ENCODE measurements at places on chromosomes 6 and 20. TPM values are rescaled to one million over a fixed set of nuclear protein-coding genes. Genes with fewer than 3 reads are reported as not detected.

The TULP4 gene
- total RNA-seq: 92.9 TPM

The TCP11 gene
- total RNA-seq: 0.24 TPM

DNA sequence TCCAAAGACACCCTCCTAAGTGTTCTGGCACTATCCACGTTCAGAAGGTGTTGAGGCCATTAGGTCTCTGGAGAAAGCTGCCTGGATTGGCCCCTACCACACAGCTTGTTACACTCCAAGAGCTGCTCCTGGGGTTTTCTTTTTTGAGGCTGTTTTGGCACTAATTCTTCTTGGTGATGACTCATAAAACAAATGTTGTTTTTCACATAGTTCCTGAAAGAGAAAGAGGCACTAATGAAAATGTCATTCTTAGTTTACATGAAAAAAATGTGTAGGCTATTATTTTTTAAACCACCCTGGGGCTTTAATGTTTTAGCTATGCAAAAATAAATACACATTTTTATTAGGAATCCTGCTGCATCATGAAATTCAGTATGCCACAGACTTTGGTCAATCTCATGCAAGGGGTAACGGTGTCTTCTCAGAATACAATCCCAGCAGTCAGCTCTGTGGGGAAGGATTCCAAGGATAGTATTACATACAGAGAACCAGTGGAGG lies 38.1 kb downstream of the TBPL1 start:
- DNase-seq: no peak
- no peak overlapping the region for H3K4me3 ChIP-seq
- no peak overlapping the region for H3K27ac ChIP-seq
- H3K4me1 ChIP-seq: peaks cover 1% of the 10 kb centered on the region
- H3K36me3 ChIP-seq: no peaks in the 10 kb centered on the region

The IP6K3 gene
- not detected for total RNA-seq

The EMILIN3 gene
- total RNA-seq: 23.1 TPM

The ARFGEF3 gene
- 0.18 TPM for total RNA-seq

The BPIFB1 gene
- 0.15 TPM for total RNA-seq

The SLC35B2 gene
- total RNA-seq: 24.5 TPM

GRCh38 chr20:48374991-48375595 lies 452.7 kb downstream of the PREX1 start:
- H3K4me1 ChIP-seq: no peaks in the 10 kb centered on the region
- H3K36me3 ChIP-seq: no peaks in the 10 kb centered on the region
- H3K27me3 ChIP-seq: no peaks in the 10 kb centered on the region
- no peak overlapping the region for H3K4me3 ChIP-seq

The GTF3C6 gene
- total RNA-seq: 41.7 TPM

GRCh38 chr20:33724439-33725094 lies 4.5 kb upstream of the PXMP4 start:
- no peak overlapping the region for H3K27ac ChIP-seq
- H3K4me3 ChIP-seq: no peak overlapping the region

The HSPA1L gene
- total RNA-seq: 5.6 TPM

GRCh38 chr20:49850463-49851230 lies 38.0 kb downstream of the SLC9A8 start:
- H3K27me3 ChIP-seq: no peaks in the 10 kb centered on the region
- no peak overlapping the region for H3K4me3 ChIP-seq
- H3K36me3 ChIP-seq: no peaks in the 10 kb centered on the region

The PSORS1C1 gene
- total RNA-seq: 3.2 TPM

GRCh38 chr6:133995296-133995695 lies 42.3 kb downstream of the TBPL1 start:
- no peak overlapping the region for H3K4me3 ChIP-seq
- H3K4me1 ChIP-seq: peaks cover 1% of the 10 kb centered on the region
- H3K27me3 ChIP-seq: no peaks in the 10 kb centered on the region
- H3K27ac ChIP-seq: no peak overlapping the region

GRCh38 chr6:40176152-40176551 lies 241.9 kb upstream of the MOCS1 start:
- H3K27me3 ChIP-seq: no peaks in the 10 kb centered on the region
- H3K4me3 ChIP-seq: no peak overlapping the region
- H3K4me1 ChIP-seq: no peaks in the 10 kb centered on the region

DNA sequence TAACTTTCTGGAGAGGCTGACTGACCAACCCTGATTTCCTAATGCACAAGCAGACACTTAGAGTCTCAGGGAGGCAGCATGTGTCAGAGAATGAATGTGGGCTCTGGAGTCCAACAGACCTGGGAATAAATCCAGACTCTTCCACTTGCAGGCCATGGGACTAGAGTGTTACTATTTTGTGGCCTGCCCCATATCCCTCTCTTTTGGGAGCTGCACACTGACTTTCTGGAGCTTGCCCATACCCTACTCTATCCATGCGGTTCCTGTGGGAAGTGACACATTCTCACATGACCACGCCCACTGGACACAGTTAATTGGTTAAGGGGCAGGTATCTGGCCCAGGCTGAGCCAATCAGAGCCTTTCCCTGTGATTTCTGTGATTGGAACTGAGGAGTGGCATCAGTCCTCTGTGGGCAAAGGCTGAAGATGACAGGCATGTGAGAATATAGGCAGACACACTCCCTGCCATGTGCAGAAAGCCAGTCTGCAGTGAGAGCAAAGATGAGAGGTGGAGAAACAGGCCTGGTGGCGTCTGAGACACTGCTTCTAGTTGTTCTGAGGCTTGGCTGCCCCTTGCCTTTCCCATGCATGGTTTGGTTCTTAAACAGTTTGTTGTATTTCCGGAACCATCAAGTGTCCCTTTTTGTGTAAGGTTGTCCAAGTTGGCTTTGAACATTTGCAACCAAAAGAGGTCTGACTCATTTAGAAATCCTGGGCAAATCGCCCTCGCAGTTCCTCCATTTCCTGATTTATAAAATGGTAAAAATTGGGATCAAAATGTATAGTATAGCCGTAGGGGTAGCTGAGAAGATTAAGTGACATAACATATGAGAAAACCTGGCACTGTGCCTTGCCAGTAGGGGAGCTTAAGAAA lies 125.6 kb downstream of the CDC5L start:
- no peak overlapping the region for H3K4me3 ChIP-seq
- no peak overlapping the region for H3K27ac ChIP-seq
- H3K27me3 ChIP-seq: no peaks in the 10 kb centered on the region

DNA sequence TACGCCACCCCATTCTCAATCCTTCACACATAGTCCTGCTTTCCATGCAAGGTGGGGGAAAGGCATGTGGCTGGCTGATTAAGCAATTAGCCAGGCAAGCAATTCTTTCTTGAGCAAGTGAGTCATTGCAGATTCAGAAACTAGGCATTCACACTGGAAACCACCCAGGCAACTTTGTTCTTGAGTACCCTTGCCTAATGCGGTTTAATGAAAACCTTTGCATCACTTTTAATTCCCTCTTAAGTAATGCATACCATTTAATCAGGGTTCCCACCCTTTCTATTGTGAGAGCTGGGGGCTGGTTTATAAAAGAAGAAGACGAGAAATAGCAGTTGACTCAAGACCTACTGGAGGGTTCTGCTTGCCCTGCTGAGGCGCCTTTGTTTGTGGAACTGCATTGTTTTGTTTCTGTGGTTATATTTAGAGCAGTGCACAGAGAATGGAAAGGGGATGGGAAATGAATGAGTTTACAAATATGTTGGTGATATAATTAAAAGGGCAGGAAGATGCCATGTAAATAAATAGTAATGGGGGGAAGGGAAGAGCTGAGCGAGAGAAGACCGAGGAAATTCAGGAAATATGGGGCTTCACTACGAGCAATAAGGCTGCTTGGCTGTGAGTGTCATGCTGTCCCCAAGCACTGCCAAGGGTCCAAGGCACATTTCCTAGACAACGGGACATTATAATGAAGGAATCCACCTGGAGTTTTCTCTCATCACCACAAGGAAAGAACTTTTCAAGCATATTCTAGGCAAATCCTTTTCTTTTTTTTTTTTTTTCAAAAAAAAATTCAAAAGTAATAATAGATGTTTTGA lies 48.8 kb upstream of the TSHZ2 start:
- H3K27ac ChIP-seq: no peak overlapping the region
- no peak overlapping the region for H3K4me3 ChIP-seq
- no peaks in the 10 kb centered on the region for H3K4me1 ChIP-seq
- H3K36me3 ChIP-seq: no peaks in the 10 kb centered on the region
- no peak for DNase-seq
